ENCODE measurements at places on chromosomes 1 and 21.
A peak's percentile ranks its signal among the peaks of the same experiment; 100 is the strongest.

DNA sequence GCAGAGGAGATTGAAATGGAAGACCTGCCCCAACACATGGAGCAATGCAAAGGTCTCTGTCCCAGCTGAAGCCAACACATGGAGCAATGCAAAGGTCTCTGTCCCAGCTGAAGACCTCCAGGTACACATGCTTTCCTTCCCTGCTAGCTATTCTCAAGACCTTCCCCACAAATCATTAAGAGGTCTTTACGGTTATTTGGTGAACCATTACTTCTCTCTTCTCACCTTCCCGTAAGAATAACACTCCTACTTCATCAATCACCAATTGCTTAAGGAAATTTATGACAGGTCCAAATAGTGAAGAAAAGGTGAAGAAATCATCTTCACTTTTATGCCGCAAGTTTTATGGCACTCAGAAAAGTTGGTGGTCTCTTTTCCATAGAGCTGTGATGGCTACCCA, 138.8 kb downstream of the NTPCR start:
- DNase-seq, result no peak

- no peak for DNase-seq
Observed at GRCh38 chr1:172885411-172885810, 165.3 kb downstream of the TNFSF18 start.

- no peak for DNase-seq
Observed at GRCh38 chr21:14683063-14683462, 136.9 kb upstream of the SAMSN1 start.

GRCh38 chr1:234065794-234066447, 161.4 kb downstream of the SLC35F3 start:
- peak; percentile 51 for DNase-seq

GRCh38 chr1:30313176-30313575, 410.2 kb downstream of the MATN1 start:
- no peak for DNase-seq

- DNase-seq, result no peak
Observed at GRCh38 chr21:46394595-46395104, 64.0 kb upstream of the DIP2A start.

DNA sequence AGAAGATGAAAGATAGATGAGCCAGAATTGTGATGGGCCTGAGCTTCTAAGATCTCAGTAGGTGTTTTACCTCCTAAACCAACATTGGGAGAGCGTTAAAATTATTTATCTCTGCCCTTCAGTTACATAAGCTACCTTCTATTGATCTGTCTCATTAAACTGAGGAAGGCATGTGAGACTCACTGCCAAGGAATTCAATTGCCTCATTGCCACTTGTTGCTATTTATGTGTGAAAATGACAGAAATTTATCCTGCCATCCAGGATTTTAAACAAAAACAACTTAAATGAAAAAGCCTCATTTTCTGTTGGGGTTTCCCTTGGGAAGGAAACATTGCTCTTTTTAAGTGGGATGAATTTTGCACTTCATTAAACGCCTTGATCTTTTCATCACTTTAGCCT, 78.7 kb upstream of the RUNX1 start:
- DNase-seq, result no peak

DNA sequence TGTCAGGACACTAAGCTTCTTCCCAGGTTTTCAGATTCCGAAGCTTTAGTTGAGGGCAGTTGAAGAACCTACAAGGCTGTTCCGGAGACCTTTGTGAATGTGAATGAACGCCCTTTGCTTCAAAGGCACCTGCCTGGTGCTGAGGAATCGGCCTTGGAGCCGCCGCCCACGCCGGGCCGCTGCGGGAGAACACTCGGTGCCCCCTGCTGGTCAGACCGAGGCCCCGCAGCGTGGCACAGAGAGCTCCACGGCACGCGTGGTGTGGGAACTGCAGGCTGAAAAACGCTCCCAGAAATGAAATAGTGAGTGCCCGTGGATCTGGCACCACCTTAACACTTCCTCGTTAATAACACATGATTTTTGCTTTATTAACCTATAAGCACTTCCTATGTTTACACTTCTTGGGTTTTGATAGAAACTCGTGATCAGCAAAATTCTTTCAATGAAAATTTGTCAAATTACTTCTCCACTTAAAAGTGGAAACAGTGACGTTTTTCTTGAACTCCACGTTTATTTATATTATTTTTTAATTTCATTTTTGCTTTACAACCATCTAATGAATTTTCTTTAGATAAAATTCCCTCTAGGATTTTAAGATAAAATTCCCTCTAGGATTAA, 460.6 kb downstream of the DSCAM start:
- no peak for DNase-seq

DNA sequence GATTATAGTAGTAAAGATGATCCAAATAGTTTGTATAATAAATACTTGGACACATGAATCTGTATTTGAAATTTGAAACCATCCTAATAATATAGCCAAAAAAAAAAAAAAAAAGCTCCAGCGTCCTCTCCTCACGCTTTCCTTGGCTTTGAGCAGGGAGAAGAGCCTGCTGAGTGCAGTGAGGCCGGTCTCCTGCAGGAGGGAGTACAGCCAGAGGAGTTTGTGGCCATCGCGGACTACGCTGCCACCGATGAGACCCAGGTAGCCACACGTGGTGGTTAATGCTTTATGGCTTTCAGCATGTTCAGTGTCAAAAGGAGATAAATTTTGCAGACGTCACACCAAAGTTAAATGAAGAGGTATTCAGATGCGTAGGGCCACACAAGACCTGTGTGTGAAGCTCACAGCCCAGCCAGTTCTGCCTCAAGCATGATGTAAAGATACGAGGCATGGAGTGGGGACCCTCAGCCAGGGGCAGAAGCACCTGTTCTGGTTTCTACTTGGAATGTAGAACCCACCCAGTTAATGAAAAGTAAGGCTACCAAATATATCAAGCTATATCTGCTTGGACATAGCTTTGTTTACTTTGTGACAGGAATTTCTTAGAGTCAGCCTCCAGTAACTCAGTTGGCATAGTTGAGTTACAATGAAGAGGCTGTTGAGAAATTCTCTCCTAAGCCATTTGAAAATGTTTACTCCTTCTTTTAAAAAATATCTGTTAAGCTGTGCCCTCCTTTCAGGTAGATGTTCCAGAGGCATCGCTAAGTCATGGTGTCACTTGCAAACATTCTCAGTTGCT, 8.1 kb downstream of the PRMT2 start:
- DNase-seq, result no peak

GRCh38 chr1:94743862-94744261, 76.3 kb upstream of the SLC44A3 start:
- no peak for DNase-seq

GRCh38 chr1:22792396-22793160, 81.9 kb downstream of the EPHB2 start:
- DNase-seq, result no peak

DNA sequence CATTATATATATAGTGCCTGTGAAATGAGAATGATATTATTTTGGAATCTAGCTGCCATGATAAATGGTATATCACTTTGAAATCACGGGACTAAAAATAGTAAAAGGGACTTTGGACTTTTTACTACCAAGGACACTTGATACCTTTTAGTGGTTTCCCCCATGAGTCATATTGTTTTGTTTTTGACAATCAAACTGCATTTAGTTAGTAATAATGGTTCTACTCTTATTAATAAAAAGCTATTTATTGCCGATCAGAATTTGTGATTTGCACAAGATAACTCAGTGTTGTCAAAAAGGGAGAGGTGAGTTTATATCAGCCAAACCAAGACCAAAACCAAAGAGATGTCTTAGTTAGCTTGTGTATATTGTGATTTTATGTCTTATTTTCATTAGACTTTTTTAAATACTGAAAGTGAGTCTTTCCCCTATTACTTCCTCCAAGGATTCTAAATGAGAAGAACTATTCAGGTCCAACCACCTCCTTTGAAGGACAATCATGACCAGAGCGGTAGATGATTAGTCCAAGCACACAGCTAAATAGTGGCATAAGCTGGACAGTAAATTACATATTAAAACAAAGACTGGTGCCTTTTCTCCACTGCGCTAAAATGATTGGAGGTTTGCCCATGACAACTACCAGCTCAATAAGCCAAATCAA, 281.7 kb upstream of the ESRRG start:
- DNase-seq, result no peak

GRCh38 chr1:153178922-153179321, 24.3 kb upstream of the LELP1 start:
- no peak for DNase-seq

DNA sequence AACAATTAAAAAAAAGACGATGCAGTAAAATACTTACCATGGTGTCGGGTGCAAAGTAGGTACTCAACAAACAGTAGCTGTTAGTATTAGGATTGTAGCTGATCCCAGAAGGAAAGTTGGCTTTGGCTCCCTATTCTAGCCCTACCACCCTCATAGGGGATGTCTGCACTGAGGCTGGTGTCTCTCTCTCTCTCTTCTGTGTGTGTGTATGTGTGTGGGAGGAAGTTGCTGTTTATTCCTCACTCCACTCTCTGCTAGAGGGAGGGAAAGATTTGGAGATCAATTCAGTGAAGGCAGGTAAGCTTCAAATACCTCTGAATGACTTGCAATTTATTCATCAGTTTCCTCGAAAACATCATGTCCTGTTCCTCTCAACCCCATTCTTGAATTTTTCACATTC, 124.4 kb downstream of the PTPRU start:
- no peak for DNase-seq

DNA sequence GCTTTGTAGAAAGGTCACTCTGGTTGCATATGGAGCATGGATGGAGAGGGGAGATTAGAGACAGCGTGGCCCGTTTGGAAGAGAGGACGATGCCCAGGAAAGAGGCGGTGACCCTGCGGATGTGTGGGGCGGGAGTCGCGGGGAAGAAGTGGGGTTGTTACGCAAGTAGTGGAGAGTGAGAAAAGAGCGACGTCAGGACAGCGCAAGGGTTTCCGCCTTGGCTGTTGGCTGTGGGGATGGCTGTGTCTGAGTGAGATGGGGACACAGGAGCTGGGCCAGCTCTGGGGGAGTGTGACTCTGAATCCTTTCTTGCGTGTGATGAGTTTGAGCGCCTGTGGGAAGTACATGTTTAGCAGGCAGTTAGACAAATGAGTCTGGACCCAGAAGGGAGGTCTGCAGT, 3.8 kb downstream of the B4GALT2 start:
- DNase-seq, result no peak

GRCh38 chr1:162070094-162070748, 730 bp downstream of the NOS1AP start:
- no peak for DNase-seq

DNA sequence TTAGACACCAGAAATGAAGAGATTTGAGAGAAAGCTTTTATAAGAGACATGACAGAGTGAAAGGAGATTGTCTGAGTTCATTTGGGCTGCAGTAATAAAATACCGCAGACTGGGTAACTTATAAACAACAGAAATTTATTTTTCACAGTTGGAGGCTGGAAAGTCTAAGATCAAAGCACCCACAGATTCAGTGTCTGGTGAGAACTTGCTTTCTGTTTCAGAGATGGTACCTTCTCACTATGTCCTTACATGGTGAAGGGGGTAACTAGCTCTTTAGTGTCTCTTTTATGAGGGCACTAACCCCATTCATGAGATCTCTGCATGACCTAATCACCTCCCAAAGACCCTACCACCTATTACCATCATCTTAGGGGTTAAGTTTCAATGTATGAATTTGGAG, 30.9 kb upstream of the FCRL4 start:
- DNase-seq, result no peak

DNA sequence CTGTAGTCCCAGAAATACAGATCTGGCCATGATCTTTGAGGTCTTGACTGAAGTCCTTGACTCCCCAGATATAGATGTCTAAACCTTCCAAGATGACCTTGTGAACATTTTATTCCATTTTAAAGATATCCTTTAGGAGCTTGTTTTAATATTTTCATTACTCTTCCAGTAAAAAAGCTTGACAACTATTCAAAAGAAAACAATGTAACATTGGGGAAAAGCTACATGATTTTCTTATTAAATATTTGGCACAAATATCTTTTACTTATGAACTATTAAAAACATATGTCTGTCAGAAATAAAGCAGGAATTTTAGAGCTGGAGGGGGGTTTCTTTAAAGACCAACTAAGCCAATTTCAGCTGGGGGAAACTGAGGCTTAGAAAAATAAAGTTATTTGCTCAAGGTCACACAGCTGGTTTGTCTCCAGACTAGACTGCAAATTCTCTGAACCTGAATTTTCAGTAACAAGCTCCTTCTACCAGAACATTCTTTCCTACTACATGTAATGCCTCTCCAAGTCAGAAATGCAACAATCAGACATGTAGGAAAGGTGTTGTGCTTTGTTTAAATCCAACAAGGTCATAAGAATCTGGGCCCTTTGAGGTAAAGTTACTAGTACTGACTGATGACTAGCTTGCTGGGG, 67.0 kb upstream of the PTCH2 start:
- DNase-seq, result no peak

GRCh38 chr1:179786815-179787685, 44.0 kb downstream of the FAM163A start:
- no peak for DNase-seq

DNA sequence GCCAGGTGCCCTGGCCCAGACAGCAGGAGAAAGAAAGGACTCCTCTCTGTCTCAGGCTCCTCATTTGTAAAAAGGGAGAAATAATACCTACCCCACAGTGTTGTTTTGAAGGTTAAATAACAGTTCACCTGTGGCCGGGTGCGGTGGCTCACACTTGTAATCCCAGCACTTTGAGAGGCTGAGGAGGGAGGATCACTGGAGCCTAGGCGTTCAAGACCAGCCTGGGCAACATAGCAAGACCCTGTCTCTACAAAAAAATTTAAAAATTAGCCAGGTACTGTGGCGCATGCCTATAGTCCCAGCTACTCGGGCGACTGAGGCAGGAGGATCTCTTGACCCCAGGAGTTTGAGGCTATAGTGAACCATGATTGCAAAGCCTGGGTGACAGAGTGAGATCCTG, 2.5 kb upstream of the TMEM200B start:
- DNase-seq, result no peak

DNA sequence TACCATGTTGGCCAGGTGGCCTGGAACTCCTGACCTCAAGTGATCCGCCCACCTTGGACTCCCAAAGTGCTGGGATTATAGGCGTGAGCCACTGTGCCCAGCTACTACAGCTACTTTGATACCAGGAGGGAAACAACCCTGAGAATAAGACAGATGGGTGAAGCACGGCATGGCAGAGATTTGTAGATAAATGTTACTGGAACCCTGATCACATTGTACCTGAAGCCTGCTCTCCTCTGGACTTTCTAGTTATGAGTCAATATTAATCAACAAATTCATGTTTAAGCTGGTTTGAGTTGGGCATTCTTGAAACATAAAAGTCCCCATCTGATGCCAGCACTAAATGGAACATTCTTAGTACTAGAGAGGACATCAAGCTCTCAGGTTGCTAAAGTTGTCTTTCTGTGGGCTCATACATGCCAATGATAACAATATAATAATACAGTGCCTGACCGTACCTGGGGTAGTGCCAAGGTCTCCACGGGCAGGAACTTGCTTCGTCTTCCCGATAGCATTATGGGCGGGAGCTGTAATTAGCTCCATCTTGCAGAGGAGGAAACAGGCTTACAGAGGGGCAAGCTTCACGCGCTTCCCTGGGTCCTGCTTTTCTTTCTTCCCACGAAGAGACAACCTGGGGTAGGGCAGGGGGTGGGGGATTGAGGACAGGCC, 30.7 kb upstream of the SLC19A1 start:
- no peak for DNase-seq

- no peak for DNase-seq
Observed at GRCh38 chr1:25544243-25544764, 898 bp downstream of the LDLRAP1 start.

GRCh38 chr1:21634806-21635535, 34.2 kb downstream of the RAP1GAP start:
- no peak for DNase-seq

- no peak for DNase-seq
Observed at GRCh38 chr1:35316264-35316663, 47.8 kb downstream of the ZMYM4 start.

GRCh38 chr1:60376196-60376595, 302.6 kb upstream of the C1orf87 start:
- no peak for DNase-seq
